ENCODE measurements at places on chromosomes 7 and 10.
A peak's percentile ranks its signal among the peaks of the same experiment; 100 is the strongest.

DNA sequence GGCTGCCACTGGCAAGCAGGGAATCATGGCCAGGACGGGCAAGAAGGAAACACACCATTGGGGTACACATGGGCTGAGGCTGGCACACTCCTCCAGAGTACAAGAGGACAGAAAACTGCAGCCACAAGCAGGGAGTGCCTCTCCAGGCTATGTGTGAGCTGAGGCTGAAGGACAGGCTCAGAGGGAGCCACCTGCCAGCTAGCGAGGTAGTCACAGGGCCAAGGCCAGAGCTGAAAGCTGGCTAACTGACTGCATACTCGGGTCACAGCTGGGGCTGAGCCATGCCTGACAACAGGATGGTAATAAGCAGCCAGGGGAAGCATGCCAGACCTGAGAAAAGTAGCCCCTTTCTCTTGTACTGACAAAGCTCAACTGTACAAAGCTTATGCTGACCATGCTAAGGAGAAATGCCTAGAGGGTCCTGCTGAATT, 52.0 kb downstream of the KIF5B start:
- DNase-seq = no peak

DNA sequence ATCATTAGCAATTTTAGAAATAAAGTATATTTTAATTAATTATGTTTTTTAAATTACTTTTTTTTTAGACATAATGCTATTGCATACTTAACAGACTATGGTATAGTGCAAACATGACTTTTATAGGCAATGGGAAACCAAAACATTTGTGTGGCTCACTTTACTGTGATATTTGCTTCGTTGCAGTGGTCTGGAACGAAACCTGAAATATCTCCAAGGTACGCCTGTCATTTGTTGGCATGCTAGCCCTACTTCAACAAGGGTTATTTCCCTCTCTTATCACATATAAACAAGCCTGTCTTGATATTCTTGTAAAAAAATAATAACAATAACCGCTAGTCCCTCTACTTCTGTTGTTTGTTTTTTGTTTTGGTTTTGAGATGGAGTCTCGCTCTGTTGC, 74.2 kb downstream of the TYW1B start:
- DNase-seq = no peak

- DNase-seq = peak; percentile 47
Observed at GRCh38 chr10:22927661-22928403, at the start of gene ARMC3. ARMC3 (plus strand) TSS chr10:22928053; CDS start chr10:22931997, 3,944 bp downstream.

- no peak for DNase-seq
Observed at GRCh38 chr10:111018021-111018420, 58.8 kb upstream of the ADRA2A start.

DNA sequence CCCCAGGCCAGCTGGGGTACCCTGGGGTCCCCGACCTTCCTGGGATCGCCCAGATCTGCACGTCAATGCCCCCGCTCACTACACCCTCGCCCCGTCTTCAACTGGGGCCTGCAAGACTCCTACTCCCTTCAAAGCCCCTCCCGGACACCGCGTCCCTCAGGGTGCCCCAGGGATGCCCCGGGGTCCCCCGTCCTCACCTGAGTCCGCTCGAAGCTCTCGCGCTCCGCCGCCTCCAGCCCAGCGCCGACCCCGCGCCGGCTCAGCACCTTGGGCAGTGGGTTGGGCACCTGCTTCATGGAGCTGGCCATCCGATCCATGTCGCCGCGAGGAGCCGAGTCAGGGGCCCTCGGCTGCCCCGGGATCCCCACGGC, at the start of gene HIP1:
HIP1 (minus strand) TSS at position 338 of the 371 bp plus-strand sequence; CDS start at position 317, 21 bp downstream.
- DNase-seq = no peak

DNA sequence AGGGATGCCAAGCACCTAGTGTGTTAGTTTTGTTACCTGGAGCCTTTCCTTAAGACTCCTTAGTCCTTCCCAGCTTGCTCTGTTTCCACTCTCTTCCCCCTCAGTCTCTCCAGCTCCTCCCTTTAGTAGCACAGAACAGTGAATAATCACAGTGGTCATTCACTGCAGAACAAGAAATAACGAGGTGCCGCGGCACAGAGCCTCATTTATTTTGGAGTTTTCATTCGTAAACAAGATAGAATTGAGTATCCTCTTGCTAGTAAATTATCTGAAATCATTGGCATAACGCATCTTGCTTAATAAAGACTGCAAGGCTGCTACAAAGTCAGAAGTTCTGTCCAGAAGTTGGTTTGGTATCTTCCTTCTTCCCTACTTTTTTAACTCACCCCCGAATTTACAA, 129.3 kb upstream of the LANCL2 start:
- no peak for DNase-seq

- DNase-seq = no peak
Observed at GRCh38 chr10:32960022-32960421, 2.0 kb upstream of the ITGB1 start.

GRCh38 chr7:1058821-1059199, 14.5 kb downstream of the GPR146 start:
- peak; percentile 10 for DNase-seq

DNA sequence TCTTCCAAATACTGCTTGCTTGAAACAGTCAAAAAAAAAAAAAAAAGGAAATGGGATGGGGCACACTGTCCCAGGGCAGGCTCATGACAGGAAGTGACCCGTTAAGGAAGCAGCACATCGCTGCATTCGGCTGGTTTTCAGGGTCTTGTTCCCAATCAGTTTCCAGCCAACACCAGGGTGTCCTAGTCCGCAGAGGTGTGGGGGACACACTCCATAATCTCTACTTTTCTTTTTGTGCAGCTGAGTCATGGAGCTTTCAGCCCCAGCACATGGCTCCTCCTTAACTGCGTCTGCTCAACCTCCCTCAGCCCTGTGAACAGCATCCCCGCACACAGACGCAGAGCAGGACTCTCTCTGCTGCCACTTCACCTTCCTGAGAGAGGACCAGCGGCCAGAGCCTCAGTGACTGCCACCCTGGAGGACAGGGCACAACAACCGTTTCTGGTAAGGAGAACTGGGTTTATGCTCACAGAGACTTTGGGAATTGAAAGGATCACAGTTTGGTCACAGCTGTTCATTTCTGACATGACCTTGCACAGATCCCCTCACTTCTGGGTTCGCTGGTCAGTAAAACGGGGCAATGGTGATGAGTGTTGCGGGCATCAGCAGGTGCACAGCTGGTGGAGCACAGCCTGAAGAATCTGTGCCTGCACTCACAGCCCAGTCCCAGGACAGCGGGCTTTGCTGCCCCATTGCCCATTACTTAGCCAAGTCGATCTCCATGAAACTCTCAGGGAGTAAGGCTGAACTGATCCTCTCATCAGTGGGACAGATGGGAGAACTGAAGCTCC, at the start of gene GIMAP5:
GIMAP5 (plus strand) TSS at position 154 of the 791 bp plus-strand sequence. CDS start 3,467 bp downstream, outside the sequence.
- no peak for DNase-seq

- DNase-seq = peak; percentile 10
Observed at GRCh38 chr10:71531485-71532446, 135.0 kb downstream of the CDH23 start.

DNA sequence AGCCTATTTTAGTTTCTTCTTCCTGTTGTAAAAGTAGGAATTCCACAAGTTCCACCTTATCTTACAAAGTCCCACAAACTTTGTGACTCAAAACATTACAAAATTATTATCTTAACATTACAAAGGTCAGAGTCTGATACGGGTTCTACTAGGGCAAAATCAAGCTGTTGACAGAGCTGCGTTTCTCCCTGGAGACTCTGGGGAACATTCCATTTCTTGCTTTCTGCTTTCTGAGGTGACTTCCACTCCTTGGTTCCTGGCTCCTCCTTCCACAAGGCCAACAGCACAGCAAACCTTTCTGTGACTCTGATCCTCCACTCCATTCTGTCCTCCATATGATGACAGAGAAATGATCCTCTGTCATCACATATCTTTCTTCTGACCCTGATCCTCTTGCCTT, 10.6 kb downstream of the OR2F1 start:
- DNase-seq = no peak

GRCh38 chr10:133440633-133441285, 13.0 kb upstream of the SCART1 start:
- DNase-seq = no peak

- DNase-seq = peak; percentile 57
Observed at GRCh38 chr7:6636741-6637543, at the start of gene ZNF316. ZNF316 (plus strand) TSS chr7:6637318; CDS start chr7:6642410, 5,092 bp downstream.

GRCh38 chr7:17976952-17977351, 36.7 kb upstream of the SNX13 start:
- no peak for DNase-seq

GRCh38 chr7:82404094-82404493, 39.5 kb downstream of the CACNA2D1 start:
- no peak for DNase-seq

DNA sequence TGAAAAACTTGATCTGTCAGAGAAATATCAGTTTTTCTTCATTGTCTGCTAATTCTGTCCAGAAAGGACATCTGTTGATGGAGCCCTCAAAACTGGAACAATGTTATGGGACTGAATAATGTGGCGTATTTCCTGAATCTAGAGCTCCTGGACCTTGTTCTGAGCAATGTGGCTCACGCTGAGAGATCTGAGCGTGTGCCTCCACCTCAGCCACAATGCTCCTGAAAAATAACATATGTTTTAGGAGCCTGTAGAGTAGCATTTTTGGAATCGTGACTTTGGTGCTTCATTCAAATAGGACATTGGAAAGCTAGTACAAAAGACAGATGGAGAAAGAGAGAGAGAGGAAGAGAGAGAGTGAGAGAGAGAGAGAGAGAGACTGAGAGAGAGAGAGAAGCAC, 110.3 kb downstream of the BMPER start:
- no peak for DNase-seq

DNA sequence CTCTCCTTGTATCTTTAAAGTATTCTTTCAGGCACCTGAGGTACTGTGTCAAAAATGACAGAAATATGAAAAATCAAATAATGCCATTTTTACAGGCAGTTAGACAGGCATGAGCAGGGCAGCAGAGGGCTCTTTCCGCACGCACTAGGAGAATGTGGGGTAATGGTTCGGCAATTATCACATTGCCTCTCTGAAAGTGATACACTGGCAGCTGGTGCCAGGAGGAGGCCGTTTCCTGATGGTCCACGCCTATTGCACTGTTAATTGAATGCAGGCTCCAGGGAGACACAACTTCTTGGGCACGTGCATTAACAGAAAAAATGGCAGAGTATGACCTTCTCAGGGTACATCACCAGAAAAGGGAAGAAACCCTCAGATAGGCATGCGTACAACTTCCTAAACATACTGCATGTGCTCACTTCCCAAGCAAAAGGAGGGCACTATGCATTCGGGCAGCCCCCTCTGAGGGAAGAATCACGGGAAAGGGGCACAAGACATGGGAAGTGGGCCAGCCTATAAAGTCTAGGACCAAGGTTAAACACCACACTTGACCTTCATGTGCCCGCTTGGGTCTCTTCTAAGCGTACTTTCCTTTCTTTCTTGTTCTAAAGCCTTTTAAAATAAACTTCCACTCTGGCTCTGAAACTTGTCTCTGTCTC, 161.7 kb downstream of the TNS3 start:
- DNase-seq = no peak

DNA sequence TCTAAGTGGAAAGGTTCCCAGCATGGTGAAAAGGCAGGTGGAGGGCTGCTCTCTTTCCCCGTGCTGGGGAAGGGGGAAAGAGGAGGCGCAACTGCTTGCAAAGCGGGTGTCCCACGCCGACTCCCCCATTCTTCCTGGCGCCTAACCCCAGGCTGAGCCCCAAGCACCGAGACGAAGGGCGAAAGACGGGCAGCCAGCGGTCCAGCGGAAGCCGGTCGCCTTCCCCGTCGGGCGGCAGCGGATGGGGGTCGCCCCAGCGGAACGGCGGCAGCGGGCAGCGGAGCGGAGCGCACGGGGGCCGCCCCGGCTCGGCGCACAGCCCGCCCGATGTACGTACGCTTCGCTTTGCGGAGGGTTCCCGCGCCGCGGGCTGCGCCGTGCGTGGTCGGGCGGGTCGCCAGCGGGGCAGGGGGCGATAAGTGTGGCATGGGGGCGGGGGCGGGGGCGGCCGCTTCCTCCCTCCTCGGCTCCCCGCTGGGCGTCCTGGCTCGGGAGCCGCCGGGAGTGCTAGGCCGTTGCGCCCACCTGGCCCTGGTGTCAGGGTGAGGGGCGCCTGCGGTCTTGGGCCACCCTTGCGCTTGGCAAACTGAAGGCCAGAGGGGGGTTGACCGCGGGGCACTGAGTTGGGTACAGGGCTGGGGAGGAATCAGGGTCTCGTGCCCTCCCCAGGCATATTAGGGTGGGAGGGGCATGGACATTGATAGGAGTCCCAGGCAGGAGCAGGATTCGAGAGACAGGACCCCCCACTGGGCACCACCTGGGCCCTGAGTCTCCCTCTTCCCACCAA, 35.2 kb upstream of the HSPB1 start:
- DNase-seq = no peak

- no peak for DNase-seq
Observed at GRCh38 chr10:32995751-32996150, 37.7 kb upstream of the ITGB1 start.

DNA sequence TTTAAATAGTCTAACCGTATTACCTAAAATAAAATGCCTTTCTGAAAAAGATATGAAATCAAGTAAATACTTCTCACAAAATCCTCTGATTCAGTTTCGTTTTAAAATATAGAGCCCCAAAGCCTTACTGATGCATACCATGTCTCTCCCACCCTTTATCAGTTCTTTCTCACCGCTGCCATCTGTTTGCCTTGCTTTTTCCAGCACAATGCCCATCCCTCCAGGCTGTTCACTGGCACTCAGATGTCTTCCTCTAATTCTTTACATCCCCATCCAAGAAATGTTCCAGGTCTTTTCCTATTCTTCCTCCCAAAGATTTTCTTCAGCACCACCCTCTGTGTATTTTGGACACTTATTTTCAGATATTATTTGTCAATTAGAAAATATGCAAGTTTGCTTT, 116.5 kb upstream of the LRRN3 start:
- DNase-seq = no peak

DNA sequence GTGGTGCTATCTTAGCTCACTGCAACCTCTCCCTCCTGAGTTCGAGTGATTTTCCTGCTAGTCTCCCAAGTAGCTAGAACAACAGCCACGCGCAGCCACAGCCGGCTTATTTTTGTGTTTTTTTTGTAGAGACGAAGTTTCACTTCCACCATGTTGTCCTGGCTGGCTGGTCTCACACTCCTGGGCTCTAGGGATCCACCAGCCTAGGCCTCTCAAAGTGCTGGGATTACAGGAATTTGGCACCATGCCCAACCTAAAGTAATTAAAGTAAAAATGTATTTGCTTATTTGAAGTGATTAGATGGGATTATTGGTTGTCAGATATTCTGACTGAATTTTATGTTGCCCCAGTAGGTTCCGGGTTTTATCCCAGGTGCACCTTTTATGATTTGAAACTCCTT, 22.7 kb downstream of the LUC7L2 start:
- DNase-seq = peak; percentile 12

DNA sequence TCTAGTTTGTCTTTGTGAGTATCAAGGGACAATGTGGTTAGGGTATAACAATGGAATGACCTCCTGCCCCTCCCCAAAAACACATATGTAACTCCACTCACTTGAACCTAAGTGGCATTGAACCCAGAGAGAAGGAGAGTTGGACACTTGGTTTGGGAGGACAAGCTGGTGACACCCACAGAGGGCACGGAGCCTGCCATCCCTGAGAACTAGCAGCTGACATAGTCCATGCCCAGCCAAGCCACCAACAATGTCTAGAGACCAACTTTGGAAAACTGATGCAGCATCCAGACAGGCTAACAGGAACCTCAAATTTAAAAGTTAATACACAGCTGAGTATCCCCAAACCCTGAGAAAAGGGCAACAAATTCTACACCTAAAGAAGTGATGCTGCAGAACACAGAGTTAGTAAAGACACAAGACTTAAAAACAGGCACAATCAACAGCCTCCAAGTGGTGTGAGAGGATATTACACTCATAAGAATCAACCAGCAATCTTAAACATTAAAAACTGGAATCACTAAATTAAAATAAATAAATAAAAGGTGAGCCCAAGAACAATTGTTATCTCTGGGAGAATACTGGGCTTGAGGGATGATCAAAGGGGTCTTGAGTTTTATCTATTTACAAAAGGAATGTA, 27.2 kb downstream of the NUDCD3 start:
- DNase-seq = no peak
